ENCODE measurements at places on chromosomes 7 and 10. TPM values are rescaled to one million over a fixed set of nuclear protein-coding genes. Genes with fewer than 3 reads are reported as not detected.

The AASS gene
- total RNA-seq, result 0.12 TPM

The UNCX gene
- not detected for total RNA-seq

The PRDX3 gene
- total RNA-seq, result 247 TPM

The SEMA4G gene
- 9.2 TPM for total RNA-seq

The PDE6C gene
- not detected for total RNA-seq

The SMO gene
- 13.8 TPM for total RNA-seq

The IFIT1B gene
- total RNA-seq, result not detected

The ECHDC3 gene
- 10.3 TPM for total RNA-seq

All from A549 treated with dexamethasone at 1 μM for 4 hours (cell line).